Amniotic epithelial cell (primary cell): ENCODE measurements at places on chromosomes 5 and 9.

DNA sequence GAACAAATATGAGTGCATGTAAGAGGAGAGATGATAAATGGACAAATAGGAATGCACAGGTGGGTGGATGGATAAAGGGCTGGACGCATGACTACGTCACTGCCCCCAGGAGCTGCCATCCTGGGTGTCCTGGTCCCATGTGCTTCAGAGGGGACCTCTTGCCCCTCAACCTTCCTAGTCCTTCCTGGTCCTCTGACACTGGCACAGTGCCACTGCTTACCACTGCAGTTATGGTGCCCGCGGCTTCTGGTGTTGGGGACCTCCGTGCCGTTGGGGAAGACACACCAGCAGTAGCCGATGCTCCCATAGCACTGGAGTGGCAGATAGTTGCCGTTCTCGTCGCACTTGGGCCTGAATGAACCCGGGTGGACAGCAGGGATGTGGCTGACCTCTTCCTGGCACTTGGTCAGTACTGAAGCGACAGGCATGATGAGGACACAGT lies 9.8 kb downstream of the CD74 start:
- DNase-seq: no peak

- no peak for DNase-seq
Measured at GRCh38 chr5:33334829-33335228, 105.9 kb upstream of the TARS1 start.

DNA sequence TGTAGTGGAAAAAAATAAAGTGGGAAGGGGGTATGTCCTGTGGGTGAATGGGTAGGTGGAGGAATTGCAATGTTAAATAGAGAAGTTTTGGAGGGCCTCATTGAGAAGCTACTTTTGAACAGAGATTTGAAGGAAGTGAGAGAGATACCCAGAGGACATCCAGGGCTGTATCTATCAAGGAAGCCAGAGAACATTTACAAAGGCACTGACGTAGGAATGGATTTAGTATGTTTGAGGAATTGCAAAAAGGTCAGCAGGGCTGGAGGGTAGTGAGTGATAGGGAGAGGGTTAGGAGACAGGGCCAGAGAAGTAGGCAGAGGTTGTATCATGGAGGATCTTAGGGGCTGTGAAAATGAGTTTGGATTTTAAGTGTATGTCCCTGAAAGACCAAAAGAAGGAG lies 13.9 kb downstream of the PTTG1 start:
- no peak for DNase-seq

DNA sequence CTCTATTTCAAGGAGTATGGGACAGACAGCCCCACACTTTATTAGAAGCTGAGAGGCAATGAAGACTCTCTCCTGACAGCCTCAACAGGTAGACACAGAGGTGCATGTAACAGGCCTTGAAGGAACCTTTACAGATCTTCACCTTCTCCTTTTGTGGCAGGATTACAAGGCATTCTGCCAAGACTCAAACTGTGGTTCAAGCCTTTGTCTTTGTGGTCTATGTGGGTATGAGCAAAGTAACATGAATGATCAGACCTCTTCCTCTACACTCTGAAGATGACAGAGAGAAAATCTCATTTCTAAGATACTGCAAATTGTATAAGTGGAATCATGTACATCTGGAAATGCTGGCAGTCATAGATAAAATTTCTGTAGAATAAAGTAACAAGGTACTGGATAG lies 346.9 kb downstream of the CDH9 start:
- DNase-seq: no peak

DNA sequence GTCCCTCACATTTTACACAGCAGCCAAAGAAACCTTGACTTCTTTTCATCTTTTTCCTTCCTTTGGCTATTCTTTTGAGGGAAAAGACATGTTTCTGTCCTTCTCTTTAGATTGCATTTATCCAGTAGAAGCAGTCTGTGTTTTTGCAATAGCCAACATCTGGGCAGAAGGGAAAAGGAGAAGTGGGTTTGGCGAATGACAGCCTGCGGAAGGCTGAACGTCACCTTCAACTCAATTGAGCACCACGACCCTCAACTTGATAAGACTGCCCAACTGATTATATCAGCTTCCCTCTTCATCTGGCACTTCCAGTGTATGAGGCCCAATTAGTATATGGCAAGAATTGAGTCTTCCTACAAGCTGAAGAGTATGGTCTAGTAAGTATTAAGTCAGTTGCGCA lies 1997.6 kb upstream of the WWC1 start:
- DNase-seq: no peak

DNA sequence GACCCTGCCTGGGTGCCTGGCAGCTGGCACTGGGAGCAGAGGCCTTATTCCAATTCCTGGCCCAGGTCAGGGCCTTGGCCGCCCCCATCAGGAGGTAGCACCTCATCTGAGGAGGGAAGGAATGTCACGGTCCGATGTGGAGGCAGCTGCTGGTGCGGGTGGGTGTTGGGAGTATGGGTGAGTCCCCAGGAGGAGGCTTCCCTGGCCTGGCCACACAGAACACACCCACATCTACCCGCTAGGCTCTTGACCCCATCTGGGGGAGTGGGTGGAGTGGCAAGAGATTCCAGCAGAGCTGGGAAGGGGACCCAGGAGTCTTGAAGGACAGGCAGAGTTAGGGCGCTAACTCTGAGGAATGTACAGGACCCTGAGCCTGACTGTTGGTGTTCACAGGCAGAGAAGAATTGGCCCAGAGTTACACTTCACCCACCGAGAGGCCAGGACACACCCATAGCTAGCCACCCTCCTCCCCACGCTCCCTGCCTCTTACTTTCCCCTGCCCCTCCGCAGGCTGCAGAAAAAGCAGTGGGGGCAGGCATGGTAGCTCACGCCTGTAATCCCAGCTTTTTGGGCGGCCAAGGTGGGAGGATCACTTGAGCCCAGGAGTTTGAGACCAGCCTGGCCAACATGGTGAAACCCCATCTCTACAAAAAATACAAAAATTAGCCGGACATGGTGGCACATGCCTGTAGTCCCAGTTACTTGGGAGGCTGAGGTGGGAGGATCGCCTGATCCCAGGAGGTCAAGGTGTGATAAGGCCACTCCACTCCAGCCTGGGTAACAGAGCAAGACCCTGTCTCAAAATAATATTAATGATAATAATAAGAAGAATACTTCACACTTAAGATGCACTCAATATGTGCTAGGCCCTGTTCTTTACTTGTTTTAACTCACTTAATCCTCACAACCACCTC lies 6.0 kb downstream of the OLFML2A start:
- no peak for DNase-seq

- peak; percentile 49 for DNase-seq
Measured at GRCh38 chr9:115946530-115946929, 207.1 kb upstream of the PAPPA start.

DNA sequence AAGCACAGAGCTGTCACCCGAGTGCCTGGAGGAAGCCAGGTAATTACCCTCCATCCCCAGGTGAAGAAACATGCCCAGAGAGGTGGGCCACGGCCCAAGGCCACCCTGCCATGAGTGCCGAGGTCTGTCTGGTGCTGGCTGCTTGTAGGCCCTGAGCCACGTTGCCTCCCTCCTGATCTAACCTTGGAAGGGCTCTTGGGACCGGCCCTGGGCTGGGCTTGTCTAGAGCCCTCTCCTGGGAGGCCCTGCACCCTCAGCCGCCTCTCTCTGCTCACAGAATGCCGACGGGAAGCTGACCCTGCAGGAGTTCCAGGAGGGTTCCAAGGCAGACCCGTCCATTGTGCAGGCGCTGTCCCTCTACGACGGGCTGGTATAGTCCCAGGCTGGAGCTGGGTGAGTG lies 39.4 kb upstream of the HMCN2 start:
- no peak for DNase-seq
